ENCODE measurements at places on chromosomes 12 and 14.

GRCh38 chr14:54697001-54697400 is 130.1 kb downstream of the SAMD4A start:
- no peak for DNase-seq

DNA sequence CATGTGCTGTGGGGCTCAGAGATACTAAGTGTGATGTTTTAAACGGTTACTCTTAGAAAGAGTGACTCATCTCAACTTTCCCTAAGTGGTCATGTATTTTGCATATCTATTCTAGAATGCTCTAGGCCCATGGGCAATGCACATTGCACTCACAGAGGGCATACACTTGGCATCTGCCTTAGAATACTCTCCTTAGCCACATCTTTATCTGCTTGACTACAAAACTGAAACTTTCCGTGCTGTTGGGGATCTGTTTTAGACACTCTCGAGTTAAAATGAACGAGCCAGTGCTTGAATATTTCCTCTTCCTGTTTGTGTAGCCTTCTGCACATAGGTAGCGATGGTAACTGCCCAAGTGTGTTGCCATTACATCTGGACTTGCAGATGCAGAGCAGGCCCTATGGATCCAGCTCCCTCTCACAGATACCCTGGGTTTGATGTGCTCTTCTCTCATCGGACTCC is 180.5 kb downstream of the CAND1 start:
- peak; percentile 29 for DNase-seq

DNA sequence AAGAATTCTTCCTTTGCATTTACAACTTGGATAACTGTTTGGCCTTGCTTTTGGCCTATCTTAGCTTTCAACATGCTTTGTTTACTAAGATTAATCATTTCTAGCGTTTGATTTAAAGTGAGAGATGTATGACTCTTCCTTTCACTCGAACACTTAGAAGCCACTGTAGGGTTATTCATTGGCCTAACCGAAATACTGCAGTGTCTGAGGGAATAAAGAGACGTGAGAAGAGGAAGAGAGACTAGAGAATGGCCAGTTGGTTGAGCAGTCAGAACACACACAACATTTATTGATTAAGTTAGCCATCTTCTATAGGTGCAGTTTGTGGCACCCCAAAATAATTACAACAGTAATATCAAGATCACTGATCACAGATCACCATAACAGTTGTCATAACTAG is 62.3 kb upstream of the CCDC175 start:
- DNase-seq = no peak

GRCh38 chr14:103045371-103045869 is 11.9 kb downstream of the CDC42BPB start:
- no peak for DNase-seq

DNA sequence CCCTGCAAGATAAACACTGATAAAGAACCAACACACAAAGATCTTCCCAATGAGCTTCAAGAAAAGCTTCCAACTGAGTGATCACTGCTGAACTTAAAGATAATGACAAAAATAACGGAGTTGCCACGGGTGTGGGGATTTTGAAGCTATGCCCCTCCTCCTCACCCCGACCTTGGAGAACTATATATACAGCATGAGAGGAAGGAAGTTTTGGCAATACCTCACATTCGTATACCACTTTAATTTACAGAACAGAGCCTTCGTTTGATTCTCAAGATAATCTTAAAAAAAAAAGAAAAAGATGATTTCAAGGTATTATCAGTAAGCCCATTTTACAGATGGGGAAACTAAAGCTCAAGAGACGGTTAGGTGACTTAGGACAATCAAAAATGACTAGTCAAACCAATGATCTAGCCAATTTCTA is 715 bp downstream of the NEK9 start:
- no peak for DNase-seq

DNA sequence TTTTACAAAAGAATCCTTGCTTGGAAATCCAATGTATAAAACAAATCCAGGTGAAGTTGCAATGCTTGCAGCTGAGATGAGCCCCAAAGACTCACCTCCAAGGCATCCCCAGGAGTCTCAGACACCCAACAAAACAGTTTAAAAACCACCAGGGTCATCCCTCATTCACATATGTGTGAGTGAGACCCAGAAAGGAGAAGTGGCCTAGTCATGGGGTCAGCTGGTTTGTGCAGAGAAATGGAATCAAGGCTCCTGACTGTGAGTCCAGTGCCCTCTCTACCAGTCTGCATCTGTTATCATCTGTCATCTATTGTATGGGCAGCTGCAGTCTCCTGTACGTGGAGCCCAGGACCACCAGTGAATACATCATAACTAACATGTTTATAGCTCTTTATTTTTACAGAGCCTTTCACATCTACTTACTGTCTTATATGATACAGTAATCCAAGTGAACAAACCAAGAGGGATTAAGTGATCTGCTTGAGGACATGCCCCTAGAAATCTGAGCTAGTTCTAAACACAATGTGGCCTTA is 27.1 kb downstream of the PLEKHG7 start:
- no peak for DNase-seq

DNA sequence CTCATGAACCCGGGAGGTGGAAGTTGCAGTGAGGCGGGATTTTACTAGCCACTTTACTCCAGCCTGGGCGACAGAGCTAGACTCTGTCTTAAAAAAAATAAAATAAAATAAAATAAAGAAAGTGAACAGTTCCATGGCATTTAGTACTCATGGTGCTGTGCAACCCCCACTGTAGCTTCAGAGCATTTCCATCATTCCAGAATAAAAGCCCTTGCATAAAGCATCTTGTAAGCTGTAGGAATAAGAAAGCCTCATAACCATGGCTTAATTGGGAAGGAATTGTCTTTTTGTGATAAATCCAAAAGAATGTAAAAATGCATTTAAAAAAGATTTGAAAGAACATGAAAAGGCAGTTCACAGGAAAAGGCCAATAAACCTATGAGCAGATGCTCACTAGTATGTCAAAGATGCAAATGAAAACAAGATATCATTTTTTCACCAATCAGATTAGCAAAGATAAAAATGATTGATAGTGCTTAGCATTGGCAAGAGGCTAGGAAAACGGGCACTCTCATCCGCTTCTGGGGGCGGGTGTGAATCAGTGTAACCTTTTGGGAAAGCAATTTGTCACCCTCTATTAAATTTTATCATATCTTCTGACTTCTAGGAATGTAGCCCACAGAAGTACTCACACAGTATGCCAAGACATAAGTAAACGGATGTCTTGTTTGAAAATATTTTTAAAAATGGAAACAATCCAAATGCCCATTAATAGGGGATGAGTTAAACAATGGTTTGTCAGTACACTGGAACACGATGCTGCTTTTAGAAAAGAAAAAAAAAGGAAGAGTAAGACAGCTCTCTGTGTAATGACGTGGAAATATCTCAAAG is 46.6 kb downstream of the CFAP251 start:
- DNase-seq = no peak

DNA sequence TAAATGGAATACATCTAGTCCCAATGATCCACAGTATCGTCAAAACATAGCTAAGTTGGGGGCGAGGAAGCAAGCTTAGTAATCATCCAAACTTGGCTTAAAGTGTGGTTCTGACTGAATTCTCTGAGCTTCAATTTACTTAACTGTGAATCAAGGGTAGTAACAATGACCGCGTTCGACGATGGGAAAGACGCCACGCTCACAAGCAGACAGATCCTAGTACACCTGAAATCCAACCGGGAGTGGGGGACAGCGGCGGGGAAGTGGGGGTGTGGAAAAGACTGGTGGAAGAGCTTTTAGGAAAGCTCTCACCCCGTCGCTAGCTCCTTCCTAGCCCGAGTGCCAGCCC is 433 bp downstream of the COX16 start:
- DNase-seq = no peak

DNA sequence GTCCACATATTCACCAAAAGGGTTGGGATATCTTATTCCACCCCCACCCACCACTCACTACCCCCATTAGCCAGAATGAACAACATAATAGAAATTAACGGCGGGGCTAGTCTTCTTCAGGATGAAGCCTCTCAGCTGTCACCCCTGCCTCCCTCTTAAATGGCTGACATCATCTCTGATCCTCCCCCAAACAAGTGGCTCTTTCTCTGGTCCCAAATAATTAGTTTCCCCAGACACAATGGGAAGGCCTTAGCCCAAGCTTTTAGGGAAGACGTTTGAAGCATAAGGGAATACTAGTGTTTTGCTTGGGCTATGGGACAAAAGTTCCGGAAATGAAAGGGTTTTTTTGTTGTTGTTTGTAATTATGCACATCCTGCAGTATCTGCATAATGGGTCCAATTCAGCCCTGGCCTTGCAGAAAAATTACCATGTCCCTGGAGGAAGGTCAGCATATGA is 13.8 kb downstream of the STON2 start:
- no peak for DNase-seq

- DNase-seq = no peak
Measured at GRCh38 chr12:76340680-76341435, 7.4 kb downstream of the BBS10 start.

DNA sequence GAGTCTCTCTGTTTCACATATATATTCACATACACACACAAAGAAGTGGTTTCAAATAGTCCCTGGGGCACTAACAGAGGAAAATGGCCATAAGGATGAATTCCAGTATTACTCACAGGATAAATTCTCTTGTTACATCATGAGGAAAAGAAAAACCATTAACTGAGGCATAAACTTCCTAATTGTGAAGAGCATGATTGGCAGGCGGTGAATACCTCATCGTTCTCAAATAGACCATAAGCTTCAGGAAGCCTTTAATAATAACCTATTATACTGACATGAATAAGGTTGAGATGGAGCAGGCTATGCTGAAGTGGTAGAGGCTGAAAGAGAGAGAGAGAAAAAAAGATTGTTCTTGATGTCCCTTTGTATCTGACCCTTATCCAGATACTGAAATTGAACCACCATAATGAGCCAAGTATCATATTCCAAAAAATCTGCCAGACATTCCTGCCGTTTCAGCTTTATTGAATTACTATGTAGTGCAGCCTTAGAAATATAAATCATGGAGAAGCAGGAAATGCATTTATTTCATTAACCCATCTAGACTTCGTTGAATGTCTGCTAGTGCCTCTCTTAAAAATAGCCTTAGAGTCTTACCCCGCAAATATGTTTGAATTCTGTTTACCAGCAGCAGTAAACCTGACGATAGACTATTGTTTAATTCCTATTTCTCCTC is 86.8 kb downstream of the NUAK1 start:
- no peak for DNase-seq
